ENCODE measurements at places on chromosomes 5 and 9. TPM values are rescaled to one million over a fixed set of nuclear protein-coding genes. Genes with fewer than 3 reads are reported as not detected.

ARID3C gene
- total RNA-seq = not detected

SPTLC1 gene
- total RNA-seq = 62.4 TPM

BICD2 gene
- 26.4 TPM for total RNA-seq

GABRA1 gene
- total RNA-seq = not detected

All from activated CD8-positive, alpha-beta memory T cell treated with anti-CD3 and anti-CD28 coated beads, Interleukin-2, amount 10 ng/mL, durations not matched to agents 7 days and 5 days (primary cell).